ENCODE measurements at places on chromosomes 13 and 19.

- DNase-seq: peak; percentile 81
These were observed 173.1 kb downstream of the LACC1 start for GRCh38 chr13:44052780-44053184.

- DNase-seq: no peak
These were observed 3.2 kb downstream of the MYPOP start for GRCh38 chr19:45899253-45899652.

DNA sequence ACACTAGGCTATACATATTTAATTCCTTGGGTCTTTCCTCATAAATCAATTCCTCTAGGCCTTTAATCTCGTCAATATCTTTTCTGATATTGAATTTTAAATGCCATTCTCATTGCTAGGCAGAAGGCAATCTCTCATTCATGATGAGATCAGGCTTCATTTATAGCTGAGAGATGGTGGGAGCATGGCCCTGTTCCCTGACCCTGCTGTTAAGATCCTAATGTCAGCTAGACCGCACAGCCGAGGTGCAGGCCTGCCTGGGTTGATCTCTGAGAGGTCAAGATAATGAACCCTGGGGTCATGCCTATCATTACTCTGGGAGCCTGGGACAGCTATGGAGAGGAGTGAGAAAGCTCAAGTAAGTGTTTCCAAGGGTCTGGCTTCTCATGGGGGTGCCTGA is 253.8 kb downstream of the DNAJC15 start:
- no peak for DNase-seq

DNA sequence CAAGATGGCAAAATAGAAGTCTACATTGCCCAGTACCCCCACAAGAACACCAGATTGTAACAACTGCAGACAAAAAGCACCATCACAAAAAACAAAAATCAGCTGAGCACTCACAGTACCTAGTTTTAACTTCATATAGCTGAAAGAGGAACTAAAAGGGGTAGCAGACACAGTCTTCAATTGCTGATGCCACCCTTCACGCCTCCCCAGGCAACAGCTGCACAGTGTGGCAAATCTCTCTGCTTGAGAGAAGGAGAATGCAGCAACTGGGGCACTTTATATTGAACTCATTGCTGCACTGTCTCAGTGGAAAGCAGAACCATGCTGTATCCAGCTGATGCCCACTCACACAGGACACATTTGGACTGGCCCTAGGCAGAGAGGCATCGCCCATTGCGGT is 2714.5 kb upstream of the PCDH20 start:
- no peak for DNase-seq

DNA sequence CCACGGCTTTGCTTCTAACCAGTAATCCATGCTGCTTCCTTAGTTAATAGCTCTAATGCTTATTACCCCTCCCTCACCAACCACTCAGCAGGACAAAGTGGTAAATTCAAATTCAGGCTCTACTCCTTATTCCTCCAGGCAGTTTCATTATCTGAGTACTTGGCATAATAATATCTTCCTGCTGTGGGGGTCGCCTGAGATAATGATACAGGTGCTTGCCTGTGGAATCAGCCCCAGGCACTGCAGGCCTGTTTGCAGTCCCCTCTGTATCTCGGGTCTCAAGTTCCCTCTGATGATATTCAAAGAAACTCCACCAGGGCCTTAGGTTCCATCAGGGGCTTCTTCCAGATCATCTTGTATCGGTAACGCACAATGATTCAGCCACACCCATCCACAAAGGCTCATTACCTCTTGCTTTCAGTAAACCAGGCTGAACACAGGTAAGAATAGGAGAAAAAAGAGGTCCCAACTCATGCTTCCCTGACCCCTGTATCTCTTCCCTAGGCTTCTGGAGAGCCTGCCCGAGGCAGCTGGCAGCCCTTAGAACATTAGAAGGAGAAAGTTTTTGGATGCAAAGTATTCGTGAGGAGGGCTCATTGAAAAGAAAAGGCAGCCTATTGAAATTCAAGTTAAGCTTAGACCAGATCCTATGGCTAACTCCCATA is 14.3 kb upstream of the FOXO1 start:
- DNase-seq: no peak

GRCh38 chr13:48731957-48732569 is 78.3 kb downstream of the CYSLTR2 start:
- peak; percentile 61 for DNase-seq

- no peak for DNase-seq
These were observed 4.6 kb upstream of the MUC16 start for GRCh38 chr19:9014803-9015202.

DNA sequence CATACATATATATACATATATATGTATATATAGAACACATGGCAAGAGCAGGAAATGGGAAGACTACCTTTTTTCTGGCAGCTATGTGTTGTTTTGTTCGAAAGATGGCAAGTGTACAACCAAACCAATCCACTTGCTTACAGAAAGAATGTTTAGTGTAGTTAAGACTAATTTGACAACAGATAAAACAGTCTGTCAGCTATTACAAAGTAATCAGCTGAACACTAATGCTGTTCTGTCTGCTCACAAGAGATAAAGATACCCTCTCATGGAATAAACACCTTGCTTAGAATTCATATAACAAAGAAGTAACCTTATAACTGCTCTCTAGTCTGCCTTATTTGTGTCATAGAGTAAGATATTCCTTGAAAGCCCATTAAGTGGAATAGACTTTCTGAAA is 858 bp upstream of the KCNRG start:
- no peak for DNase-seq

- DNase-seq: no peak
These were observed 26.7 kb downstream of the EBPL start for GRCh38 chr13:49664606-49665005.

GRCh38 chr13:60162096-60162495 is 1.6 kb downstream of the DIAPH3 start:
- DNase-seq: no peak

- DNase-seq: no peak
These were observed 33.1 kb upstream of the ZNF331 start for GRCh38 chr19:53504885-53505284.

GRCh38 chr19:55179606-55180484 is at the start of gene SYT5:
Gene SYT5 (minus strand): TSS chr19:55180289. CDS start chr19:55179041, 1,248 bp downstream.
- DNase-seq: no peak

DNA sequence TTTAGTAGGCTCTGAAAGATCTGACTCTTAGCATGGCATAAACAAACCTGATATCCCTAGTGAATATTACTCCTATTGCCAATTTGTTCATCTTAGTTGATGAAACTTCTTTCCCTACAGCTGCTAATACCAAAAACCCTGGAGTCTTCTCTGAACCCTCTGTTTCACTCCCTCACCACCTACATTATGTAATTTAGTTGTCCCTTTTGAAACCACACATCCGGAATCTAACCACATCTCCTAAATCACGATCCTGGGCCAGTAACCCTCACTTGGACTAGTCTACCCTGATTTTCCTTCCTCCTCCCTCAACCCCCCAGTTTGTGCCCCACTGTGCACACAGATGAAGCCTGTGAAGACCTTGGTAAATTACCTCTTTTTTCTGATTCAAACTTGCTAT is 1.2 kb downstream of the ZNF256 start:
- DNase-seq: no peak

DNA sequence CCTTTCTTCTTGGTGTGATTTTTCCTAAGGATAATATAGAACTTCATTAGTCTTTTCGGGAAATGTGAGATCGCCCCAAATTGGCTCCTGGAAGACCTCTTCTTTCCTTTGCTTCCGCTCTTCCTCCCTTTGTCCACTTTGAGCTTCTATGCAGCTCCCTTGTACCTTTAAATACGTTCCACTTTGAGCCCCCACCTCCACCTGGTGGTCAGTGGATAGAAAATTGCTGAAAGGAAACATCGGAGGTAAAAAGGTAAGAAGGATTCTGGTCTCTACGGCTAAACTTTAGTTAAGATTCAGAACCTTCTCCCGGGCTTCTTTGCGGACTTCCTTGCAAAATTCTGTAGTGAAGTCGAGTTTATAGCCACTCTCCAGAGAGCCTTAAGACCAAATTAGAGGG is 55.0 kb upstream of the TM9SF2 start:
- no peak for DNase-seq

DNA sequence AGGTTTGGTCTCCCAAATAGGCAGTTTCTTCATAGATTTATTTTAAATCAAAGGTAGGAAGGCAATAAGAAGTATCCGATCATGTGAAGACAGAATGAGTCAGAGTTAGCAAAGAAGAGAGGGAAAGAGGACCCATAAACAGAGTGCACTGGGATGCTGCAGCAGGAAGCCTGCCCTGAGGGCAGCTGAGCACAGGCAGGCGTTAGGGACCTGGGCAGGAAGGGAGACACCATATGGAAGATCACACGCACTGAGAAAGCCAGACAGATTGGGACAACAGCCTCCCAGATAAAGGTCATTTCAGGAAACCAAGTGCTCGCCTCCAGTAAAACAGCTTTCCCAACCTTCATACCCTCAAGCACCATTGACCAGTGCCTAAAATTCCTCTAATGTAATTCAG is 598.0 kb downstream of the EFNB2 start:
- no peak for DNase-seq

GRCh38 chr19:15297416-15298224 is 34.7 kb downstream of the BRD4 start:
- peak; percentile 62 for DNase-seq

DNA sequence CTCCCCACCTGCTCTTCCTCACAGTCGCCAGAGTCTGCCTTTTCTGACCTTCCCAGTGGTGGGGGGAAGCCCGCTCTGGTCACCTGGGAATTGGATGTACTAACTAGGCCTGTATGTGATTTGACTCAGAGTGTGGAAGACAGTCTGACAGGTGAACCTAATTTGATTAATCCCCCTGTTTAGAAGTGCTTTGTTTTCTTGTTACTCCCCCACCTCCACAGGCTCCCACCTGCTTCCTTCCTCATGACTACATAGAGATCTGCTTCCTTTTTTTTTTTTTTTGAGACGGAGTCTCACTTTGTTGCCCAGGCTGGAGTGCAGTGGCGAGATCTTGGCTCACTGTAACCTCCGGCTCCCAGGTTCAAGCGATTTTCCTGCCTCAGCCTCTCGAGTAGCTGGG is 44.0 kb downstream of the COG3 start:
- no peak for DNase-seq

DNA sequence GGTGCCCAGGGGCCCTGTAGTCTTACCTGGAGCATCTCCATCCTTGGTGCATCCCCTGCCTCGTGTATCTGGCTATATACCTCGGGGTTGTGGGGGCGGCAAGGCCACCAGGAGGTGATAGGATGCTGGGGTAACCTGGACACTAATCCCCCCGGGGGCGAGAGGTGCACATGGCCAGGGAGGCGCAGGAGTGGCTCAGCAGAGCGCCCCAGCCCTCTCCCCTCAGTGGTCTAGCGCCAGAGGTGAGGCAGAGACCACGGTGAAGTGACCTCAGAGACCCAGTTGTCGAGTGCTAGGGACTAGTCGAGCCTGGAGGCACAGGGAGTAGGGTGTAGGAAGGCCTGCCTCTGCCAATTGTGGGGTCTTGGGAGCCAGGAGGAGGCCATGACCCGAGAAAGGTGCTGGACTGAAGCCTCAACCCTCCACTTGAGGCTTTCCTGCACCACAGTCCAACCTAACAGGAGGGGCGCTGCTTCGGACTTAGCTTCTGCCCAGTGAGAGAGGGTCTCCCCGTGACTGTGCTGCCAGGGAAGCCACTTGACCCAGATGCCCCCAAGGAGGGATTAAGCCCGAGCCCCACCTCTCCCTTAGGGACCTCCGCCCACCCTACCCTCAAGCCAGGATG is at the start of gene LHB:
TSS of gene LHB (minus strand) at position 51 of the 625 bp plus-strand sequence. CDS start at position 41, 10 bp downstream.
- DNase-seq: no peak

DNA sequence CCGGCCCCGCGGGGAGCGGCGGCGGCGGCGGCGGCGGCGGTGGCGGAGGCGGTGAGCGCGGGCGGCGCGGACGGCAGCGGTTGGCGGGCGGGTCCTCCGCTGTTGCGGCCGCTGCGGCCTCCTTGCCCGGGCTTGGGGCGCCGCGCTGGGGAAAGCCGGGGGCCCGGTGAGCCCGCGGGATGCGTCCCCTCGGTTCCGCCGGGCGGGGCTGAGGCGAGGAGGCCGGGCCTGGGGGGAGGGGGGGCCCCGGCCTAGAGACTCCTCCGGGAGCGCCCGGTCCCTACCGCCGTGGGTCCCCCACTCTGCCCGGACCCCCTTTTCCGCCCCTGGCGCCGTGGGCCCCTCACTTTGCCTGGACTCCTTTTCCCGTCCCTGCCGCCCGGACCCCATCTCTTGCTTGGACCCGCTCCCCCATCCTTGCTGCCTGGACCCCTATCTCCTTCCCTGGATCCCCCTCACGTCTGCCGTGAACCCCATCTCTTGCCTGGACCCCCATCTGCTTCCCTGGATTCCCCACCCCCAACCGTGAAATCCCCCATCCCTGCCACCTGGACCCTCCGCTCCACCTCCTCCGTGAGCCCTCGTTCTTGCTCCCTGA is 28.6 kb upstream of the NDUFS7 start:
- no peak for DNase-seq

DNA sequence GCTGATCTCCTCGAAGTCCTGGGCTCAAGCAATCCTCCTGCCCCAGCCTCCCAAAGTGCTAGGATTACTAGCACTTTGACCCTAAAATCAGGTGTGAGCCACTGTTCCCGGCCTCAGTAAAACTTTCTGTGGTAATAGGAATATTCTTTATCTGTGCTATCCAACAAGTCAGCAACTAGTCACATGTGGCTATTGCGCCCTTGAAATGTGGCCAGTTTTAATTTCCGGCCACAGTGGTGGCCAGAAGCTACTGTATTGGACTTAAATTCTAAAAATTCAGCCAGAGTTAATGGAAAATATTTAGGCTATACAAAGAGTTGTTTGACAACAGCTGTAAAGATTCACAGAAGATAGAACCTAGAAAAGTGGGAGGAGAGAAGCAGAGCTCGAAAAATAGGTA is 30.0 kb downstream of the KEAP1 start:
- DNase-seq: no peak

DNA sequence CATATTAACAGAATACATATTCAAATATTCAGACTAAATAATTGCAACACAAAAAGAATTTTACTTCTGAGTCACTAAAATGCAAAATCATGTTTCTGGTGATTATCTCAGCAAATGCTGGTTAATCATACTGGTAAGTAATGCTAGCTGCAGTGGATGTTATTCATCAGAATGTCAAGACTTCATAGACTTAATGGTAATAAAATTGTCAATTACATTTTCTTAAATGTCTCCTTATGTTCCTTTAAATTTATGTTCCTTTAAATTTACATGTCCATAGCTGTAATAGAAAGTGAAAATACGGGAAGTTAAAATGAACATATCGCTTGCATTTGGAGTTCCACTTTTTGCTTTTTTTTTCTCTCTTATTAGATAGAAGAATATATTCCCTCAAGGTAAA is 853.0 kb downstream of the SLITRK6 start:
- no peak for DNase-seq

DNA sequence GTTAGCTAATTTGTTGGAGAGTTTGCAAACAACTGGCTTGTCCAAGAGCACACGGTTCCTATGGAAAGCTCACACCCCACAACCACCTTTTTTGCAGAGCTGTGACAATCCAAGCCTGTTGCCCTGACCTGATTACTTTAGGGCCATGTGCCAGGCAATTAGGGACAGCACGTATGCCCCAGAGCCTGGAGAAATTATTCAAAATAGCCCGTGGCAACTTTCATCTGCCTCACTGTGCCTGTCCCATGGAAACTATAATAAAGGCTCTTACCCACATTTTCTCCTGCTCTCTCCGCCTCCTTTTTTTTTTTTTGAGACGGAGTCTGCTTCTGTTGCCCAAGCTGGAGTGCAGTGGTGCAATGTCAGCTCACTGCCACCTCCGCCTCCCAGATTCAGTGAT is 18.6 kb upstream of the FBN3 start:
- no peak for DNase-seq
